Hematopoietic multipotent progenitor cell treated with erythropoietin and hydrocortisone succinate and interleukin-3 and kit ligand, for 8 days (in vitro differentiated cells): ENCODE measurements at places on chromosomes 4 and X.

DNA sequence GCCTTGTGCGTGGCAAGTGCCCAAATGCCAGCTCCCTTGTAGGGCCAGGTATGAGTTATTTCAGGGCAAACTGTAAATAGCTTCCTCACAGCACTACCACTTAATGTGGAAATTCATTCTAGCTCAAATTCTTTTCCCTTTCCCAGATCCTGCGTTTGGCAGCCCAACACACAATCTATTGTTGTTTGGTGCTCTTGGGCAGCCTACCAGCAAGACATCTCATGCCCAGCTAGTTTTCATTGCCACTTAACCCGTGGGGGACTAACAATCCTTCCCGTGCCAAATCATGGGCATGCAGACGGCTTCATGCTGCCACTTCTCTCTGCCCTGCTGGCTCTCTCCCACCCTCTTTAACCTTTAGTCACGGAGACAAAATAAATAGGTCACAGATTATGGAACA, 454.2 kb downstream of the GRIA2 start:
- DNase-seq, result no peak

- no peak for DNase-seq
Measured at GRCh38 chr4:16977081-16977480, 78.6 kb upstream of the LDB2 start.

DNA sequence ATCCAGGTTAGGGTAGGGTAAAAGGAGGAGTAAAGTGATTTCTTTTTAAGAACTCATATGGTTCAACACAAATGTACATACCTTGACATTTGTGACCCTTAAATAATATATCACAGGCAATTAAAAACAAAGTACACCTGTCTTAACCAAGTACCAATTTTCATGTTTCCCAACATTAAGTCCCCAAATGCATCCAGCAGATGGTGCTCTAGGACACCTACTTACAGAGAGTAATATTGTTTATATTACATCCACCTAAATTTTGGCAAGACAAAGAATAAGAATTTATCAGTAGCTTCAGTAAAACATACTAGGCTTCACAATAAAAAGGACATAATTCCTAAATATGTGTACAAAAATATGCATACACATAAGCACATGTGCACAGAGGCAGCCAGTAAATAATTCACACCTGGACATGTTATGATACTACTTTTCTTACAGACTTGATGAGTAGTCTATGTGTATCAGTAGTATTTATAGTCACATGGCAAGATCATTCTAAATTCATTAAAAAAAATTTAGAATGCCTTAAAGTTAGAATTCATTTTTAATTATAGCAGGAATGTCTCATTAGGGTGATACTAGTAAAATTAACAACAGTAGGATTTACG, 219.7 kb downstream of the DCLK2 start:
- DNase-seq, result peak; percentile 70

DNA sequence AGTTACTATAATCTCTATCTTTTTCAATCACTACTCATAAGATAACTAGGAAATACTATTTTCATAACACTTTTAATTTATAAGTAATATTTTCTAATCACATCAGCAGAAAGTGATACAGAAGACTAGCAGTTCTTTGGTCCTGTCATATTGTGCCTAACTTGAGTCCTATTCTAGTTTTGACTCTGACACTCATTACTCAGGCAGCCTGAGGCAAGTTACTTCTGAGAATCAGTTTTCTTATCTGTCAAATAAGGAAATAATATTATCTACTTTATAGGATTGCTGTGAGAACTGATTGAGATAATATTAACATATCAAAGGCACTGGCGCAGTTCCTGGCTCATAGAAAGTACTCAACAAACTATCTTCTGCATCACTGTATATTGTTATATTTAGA, 17.8 kb downstream of the PITX2 start:
- no peak for DNase-seq

GRCh38 chrX:9327086-9327746, 137.6 kb upstream of the TBL1X start:
- no peak for DNase-seq

GRCh38 chr4:162706632-162707031, 460.1 kb downstream of the NAF1 start:
- DNase-seq, result no peak

DNA sequence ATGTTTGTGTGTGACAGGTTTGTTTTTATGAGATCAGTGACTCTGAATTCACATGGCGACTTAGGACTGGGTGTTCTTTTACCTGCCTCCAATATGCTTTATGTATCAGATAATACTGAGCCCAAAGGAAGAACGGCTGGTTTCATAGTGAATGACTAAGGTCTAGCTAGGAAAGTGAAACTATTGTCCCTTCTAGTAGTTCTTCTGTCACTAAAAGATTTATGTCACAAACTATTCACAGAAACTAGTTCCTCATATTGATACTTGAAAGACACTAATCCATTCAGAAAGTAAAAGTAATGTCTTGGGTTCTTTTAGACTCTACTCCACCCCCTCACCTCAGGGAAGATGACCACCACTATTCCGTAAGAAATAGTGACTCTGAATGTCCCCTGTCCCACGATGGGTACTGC, 81.7 kb downstream of the EGF start:
- no peak for DNase-seq

GRCh38 chr4:146318894-146319293, 104.6 kb downstream of the REELD1 start:
- no peak for DNase-seq

DNA sequence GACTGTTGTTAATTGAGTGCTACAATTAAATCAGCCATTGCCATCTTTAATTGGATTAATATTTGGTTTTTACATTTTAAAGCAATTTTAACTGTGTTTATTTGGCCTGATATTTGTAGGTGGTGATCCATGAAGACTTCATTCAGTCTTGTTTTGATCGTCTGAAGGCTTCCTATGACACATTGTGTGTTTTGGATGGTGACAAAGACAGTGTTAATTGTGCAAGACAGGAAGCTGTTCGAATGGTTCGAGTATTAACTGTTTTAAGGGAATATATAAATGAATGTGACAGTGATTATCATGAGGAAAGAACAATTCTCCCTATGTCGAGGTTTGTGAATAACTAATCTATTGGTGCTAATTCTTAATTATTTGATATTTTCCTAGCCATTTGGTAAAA, 82.6 kb downstream of the USP9X start:
- no peak for DNase-seq

GRCh38 chrX:130516123-130516522, 114.3 kb downstream of the RBMX2 start:
- DNase-seq, result no peak
